Left renal pelvis (tissue), 4 donors: ENCODE measurements at places on chromosomes 5 and 9. TPM values are rescaled to one million over a fixed set of nuclear protein-coding genes. Genes with fewer than 3 reads are reported as not detected.

RGS7BP gene
- polyA plus RNA-seq, result 8.3 TPM

PGM5 gene
- 38.5 TPM for polyA plus RNA-seq

NADK2 gene
- 45.3 TPM for polyA plus RNA-seq

HSD17B3 gene
- 0.25 TPM for polyA plus RNA-seq

SUSD3 gene
- 2.6 TPM for polyA plus RNA-seq

LCN1 gene
- polyA plus RNA-seq, result not detected

PAPPA gene
- 1.6 TPM for polyA plus RNA-seq

DNA sequence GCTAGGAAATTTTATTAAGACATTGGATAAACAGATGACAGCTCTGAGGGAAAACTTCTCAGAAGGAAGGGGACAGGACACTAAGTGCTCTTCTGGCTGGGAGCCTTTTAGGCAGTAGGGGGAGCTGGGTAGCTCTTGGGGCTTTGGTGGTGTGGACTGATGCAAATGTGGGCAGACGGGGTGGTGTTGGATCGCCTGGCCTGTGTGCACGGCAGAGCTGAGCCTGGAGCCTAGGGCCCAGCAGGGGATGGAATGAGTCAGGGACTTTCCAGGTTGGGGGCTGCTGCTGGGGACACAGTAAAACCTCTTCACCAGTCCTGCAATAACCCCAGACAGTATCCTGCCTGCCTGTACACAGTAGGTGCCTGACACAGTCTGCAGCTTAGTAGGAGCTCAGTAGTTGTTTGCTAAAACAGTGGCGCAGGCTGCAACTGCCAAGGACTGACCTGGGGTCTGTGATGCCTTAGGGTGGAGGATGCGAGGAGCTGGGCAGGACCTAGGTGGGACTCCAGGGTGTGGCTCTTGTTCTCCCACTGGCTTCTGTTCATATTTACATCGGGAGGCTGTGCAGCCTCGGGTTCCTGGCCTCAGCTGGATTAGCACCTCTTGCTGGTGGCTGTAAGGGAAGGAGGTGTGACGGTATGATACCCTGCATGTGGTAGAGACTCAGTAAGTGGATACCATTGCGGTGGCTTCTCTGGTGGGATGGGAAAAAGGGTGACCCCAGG lies 83.8 kb downstream of the DAB2IP start:
- no peak for DNase-seq

- DNase-seq, result no peak
Observed at GRCh38 chr9:12811935-12812334, 37.1 kb downstream of the LURAP1L start.

DNA sequence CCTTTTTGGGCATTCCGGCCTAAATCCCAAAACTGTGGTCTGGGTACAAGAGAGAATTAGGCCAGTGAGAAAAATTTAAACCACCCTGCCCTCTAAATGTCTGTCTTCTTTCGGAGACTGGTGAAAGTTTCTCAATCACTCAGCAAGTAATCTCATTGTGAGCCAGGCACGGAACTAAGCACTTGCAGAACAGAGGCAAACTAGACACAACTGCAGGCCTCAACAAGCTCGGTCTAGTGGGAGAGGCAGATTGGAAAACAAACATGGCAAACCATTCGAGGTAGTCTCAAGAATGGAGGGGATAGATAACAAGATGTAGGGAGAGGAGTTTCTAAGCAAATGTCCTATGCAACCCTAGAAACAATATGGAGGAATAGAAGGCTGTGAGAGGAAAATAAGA lies 8.9 kb upstream of the C5orf58 start:
- DNase-seq, result no peak

GRCh38 chr5:77280036-77280435 lies 69.6 kb downstream of the PDE8B start:
- no peak for DNase-seq

DNA sequence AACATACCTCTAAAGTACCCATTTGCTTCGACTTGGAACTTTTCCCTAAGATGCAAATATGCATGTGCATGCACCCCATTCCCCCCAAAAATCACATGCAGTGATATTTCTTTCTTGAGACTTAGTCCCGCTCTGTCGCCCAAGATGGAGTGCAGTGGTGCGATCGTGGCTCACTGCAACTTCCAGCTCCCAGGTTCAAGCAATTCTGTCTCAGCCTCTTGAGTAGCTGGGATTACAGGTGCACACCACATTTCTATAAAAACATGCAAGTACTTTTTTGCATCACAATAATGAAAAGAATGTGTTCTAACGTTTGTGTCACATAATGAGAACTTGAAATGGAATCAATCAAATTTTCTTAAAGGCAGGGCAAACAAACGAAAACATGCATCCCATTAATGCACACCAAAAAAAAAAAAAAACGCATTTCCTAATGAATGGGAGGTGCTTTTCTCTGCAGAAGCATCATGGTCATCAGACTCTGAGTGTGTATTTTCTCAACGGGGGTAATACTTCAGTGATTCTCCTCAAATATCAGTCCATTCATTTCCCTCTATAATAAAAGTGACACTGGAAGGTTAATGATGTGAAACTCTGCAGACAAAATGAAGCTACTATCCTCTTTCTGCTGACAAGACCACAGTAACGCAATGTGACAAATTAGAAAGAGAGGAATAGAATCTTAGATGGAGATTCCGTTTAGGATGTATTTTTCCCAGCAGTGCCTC lies 389.4 kb downstream of the CTNND2 start:
- DNase-seq, result peak; percentile 52

GRCh38 chr5:151424892-151425523 lies 22.4 kb upstream of the SLC36A1 start:
- no peak for DNase-seq

- DNase-seq, result no peak
Observed at GRCh38 chr5:21397693-21398092, 1409.7 kb upstream of the CDH18 start.

DNA sequence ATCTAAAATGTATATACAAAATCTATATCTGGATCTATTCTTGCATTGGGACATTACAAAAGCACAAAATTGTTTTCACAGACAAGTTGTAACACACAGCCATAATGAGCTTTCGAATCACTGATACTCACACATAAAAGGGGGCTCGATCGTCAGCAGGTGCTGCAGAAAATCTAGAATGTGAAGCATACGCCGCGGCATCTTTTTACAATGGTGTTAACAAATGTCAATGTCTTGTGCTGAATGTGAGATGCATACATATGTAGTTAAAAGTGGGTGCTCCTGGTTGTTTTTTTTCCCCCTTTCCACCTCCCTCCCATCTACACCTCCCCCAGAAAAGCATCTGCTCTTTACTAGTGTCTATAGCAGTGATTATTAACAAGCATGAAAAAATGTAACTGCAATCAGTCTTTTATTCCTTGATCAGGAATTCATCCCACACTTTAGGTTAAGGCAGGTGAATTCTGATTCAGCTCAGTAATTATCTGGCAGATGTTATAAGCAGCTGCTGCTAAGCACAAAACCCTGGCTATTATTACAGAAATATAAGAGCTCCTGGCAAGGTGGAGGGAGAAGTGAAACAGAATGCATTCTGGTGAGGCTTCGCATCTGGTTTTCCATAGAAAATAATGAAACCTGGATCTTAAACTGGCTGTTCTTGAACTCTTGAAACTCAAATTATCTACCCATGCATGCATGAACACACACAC lies 114.1 kb downstream of the MPDZ start:
- no peak for DNase-seq

DNA sequence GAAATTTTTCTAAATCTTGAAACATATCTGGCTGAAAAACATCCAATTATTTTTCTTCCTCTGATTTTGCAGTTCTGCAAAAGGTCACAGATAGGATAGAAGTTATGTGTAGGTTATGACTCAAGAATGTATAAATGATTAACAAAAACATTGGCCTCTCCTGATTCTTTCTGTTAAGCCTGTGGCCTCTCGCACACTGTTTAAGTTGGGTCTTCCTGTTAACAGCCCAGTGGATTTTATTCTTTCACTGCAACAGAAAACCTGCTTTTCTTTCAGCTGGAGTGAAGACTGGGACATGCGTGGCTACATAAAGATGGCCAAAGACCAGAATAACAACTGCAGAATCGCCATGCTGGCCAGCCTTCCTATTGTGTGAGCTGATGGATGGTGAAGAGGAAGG lies 17.1 kb upstream of the SPATA31E1 start:
- DNase-seq, result no peak

GRCh38 chr9:18343784-18344183 lies 130.2 kb upstream of the ADAMTSL1 start:
- DNase-seq, result no peak

DNA sequence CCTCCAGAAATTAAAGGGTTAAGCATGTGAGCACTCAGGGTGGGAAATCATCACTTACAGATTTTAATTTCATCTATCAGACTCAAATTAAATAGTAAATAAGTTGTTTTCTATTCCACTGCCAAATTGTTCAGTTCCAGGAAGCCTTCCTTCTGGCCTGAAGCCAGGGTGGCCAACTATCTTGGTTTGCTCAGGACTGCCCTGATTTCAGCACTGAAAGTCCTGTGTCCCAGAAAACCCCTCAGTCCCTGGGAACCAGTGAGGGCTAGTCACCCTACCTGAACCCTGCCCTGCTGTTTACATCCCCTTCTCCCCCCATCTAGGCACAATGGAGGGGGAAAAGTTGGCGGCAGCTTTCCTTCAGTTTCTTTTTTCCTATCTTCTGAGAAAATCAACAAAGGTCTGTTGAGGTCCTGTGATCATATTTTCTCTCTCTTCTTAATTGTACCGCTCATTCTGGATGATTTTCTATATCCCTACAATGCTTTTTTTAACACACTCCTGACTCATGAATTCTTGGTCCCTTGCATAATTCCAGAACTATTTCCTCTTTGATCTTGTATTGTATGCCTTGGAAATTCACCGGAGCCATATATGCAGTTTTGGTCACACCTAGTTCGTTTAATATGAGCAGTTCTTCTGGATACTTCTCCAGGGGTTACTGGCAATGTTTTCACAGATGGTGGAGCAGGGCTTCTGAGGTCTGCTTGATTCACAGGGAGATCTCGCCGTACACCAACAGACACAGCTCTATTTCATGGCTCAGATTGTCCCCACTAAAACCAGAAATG lies 103.8 kb downstream of the MAP1B start:
- no peak for DNase-seq

DNA sequence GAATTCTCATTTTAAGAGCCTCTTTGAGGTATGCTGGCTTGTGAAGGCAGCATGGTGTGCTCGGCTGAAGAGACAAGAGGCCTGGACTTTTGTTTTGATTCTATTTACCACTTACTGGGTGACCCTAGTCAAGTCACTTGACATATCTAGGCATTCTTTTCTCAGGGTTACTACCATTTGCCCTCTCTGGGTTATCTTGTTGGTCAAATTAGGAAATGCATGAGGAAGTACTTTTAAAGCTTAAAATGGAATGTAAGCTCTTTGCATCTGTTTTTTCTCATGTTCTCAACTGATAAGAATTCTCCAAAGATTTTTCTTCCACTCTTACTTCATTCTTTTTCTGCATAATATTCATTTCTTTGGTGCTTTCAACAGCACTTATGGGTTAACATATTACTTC lies 173.1 kb downstream of the PLK2 start:
- no peak for DNase-seq

- no peak for DNase-seq
Observed at GRCh38 chr5:127555826-127556225, 38.4 kb downstream of the PRRC1 start.

GRCh38 chr5:87300744-87301143 lies 33.1 kb downstream of the RASA1 start:
- no peak for DNase-seq

DNA sequence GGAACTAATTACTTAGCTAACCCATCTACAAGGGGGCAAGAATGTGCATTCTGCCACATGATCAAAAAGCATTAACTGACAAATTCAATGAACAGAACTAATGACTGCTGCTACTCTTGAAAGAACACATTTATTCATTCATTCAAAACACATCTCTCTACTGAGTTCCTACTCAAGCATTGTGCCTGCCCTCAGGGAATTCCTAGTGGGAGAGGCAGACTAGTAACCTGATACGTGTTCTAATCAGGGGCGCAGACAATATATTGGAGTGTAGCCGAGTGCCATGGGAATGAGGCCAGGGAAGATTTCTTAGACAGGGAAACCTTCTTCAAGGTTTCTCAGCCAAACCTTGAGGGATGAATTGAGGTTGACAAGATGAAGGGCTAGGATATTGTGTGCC lies 56.7 kb upstream of the PAPPA start:
- DNase-seq, result no peak

GRCh38 chr5:178218237-178218776 lies 14.0 kb downstream of the HNRNPAB start:
- DNase-seq, result no peak

- DNase-seq, result no peak
Observed at GRCh38 chr9:4497855-4498254, 7.6 kb downstream of the SLC1A1 start.

DNA sequence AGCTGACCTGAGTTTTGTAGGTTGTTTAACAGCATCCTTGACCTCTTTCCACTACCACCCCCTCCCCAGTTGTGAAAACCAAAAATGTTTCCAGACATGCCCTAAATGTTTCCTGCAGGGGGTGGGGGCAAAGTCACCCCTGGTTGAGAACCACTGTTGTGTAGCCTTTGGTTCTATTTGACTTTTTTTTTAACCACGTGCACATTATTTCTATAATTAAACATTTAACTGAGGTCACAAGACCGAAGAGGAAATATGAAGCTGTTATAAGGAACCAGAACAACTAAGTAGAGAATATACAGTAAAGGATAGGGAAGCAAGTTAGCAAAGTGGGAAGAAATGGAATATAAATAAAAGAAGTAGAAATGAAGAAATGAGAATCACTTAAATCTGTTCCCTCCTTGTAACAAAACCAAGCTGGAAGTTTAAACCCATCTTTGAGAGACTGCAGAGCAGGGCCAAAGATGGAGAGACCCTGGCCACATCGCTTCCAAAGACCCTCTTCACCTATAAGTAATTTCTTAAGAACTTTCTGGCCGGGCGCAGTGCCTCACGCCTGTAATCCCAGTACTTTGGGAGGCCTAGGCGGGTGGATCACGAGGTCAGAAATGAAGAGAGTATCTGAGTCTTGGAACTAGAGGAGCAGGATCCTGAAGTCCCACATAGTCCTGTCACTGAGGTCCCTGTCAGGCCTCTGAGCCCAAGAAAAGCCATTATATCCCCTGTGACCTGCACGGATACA lies 14.4 kb downstream of the SIT1 start:
- no peak for DNase-seq

DNA sequence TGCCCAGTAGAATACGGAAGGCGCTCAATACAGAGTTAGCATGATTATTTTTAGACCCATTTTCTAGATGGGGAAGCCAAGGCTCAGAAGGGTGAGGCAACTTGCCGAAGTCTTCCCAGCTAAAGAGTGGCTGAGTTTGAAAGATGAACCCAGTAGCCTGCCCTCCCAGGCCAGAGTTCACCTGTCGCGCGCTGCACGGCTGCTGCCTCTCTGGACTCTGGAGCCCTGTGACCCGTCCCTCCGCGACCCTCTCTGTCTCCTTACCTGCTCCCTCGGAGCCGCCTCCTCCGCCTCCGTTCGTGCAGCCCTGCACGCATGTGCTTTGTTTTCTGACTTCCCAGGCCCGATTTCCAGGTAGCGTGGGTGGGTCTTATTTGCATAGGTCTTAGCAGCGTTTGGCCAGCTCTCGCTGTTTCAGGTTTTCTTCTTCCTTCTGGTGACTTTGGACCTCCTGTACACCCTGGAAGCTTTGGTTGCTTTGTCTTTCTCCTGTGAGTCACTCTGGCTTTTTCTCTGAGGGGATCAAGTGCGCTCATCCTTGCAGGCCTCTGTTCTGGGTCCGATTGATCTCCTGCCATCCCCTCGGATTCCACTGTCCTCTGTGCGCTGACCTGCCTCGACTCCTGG lies at the start of gene RNF183:
TSS of gene RNF183 (minus strand) at position 585 of the 627 bp plus-strand sequence. CDS start 5,192 bp downstream, outside the sequence.
- DNase-seq, result no peak

GRCh38 chr5:17769277-17769676 lies 135.0 kb downstream of the TAF11L14 start:
- no peak for DNase-seq

- no peak for DNase-seq
Observed at GRCh38 chr5:14560091-14560595, 21.4 kb upstream of the OTULINL start.
